RWPE2 (cell line): ENCODE measurements at places on chromosomes 1 and 21.

GRCh38 chr1:177998696-177999631, 29.1 kb upstream of the SEC16B start:
- DNase-seq, result no peak

GRCh38 chr1:187876775-187877174, 1048.0 kb downstream of the PLA2G4A start:
- DNase-seq, result no peak

GRCh38 chr1:35557118-35557610, at the start of gene KIAA0319L:
Gene KIAA0319L (minus strand): TSS chr1:35557403. CDS start chr1:35554491, 2,912 bp downstream.
- no peak for DNase-seq

- no peak for DNase-seq
Measured at GRCh38 chr1:221562542-221563475, 179.1 kb downstream of the DUSP10 start.

DNA sequence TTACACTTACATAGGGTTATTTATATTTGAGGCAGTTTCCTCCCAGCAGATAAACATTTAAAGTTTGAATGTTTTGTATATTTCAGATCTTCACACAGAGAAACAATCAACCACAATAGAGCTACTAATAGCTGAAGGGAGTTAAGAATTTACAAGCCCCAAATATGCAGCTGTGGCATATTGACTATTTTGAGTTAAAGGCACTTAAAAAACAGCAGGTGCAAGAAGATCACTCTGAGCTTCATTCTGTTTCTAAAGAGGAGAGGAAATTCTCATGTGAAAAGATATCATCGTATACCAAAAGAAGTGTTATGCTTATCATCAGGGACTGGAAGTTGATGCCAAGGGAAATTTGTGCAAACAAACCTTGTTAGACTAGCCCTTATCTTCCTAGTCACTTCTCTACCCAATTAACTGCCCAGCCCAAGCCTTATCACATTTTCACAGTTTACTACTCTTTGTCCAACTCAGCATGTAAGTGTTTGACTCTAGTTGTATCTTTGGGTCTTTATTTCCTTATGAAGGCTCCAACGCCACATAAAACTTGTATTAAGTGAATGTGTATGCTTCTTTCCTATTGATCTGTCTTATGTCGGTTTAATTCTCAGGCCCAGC, 66.3 kb upstream of the COG2 start:
- DNase-seq, result no peak

DNA sequence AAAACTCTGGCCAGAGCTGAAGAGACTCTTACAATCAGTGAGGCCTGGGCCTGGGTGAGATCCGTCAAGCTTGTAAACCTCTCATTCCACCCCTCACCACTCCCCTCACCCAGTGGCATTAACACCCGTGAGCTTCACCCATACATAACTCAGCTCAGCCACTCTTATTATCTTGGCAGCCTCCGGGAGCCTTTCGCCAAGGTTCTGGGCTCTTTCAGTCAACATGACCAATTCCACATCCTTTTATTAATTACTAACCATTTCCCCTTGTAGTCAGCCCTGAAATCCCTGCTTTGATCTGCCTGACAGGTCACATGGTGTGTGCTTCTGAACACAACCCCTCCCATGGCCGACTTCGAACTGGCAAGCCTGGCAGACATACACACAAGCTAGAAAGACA, 134.8 kb downstream of the SETD4 start:
- DNase-seq, result no peak

DNA sequence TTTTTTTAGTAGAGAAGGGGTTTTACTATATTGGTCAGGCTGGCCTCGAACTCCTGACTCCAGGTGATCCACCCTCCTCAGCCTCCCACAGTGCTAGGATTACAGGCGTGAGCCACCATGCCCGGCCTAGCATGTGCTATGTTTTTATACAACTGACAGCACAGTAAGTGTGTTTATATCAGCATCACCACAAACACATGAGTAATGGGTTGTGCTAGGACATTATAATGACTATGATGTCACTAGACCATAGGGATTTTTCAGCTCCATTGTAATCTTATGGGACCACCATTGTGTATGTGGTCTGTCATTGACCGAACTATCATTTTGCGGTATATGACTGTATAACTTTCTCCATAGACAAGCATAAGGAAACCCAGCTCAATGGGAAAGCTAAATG, 6.3 kb downstream of the LEFTY2 start:
- DNase-seq, result no peak

- DNase-seq, result no peak
Measured at GRCh38 chr21:26850116-26850643, 5.0 kb upstream of the ADAMTS1 start.

DNA sequence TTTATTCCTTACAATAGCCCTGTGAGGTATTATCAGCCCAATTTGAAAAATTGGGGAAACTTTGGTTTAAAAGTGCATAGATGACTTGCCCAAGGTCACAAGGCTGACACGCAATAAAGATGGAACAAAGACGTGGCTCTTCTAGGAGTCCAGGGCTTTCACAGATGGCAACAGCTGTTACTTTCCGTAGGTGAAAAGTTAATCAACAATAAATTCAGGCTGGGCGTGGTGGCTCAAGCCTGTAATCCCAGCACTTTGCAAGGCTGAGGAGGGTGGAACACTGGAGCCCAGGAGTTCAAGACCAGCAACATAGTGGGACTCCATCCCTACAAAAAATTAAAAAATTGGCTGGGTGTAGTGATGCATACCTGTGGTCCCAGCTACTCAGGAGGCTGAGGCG, 87.8 kb upstream of the ATF3 start:
- DNase-seq, result no peak

GRCh38 chr1:1604374-1605033, 4.6 kb upstream of the FNDC10 start:
- no peak for DNase-seq

DNA sequence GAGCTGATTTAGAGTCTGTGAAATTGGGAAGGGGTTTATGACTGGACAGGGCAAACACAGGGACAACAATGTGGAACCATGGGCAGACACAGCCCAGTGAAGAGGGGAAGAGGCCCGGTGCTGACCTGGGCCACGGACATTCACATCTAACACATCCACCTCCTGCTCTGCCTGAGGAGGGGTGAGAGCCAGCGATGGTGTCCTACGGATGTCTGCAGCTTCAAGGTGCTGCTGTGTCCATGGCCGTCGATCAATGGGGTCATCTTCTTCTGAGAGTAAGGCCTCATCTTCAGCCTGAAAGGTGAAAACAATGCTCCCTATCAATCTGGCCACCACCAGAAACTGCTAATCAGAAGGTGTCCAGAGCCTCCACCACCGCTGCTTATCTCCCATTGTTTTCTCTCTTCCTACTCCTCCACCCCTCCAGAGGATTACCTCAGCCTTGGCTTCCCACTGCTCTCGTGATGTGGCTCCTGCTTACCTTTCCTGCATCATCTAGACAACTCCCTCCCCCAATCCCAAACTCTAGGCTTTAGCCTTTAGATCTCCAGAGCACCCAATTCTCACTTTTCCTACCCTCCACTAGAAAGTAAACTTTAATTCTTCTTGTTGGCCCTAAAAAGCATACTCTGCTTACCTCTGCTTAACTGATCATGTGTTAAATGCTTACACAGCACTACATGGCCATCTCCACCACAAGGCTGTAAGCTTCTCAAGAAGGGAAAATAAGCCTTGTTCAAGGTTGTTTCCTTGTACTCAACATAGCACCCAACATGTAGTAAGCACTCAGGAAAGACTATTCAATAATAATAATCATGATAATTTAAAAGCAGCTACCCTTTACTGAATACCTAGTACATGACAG, 24.0 kb upstream of the ADAM30 start:
- no peak for DNase-seq

- no peak for DNase-seq
Measured at GRCh38 chr1:74679811-74680210, 6.2 kb upstream of the ERICH3 start.

DNA sequence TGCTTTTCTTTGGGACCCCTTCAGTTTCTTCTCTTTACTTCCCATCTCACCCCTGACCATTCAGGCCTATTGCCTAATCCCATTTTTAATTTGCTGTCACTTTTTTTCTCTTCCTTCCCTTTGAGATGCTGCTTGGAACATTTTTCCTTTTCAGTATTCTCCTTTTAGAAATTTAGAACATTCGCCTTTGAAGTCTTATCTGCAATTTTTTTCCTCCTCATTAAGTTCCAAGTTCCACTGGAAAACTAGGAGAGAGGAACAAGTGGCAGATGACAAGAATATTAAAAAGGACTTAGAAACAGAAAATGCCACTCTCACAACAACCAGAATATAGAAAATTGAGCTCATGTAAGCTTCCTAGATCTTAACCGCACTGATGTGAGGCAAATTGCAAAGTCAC, 126.6 kb downstream of the PSMG1 start:
- no peak for DNase-seq

DNA sequence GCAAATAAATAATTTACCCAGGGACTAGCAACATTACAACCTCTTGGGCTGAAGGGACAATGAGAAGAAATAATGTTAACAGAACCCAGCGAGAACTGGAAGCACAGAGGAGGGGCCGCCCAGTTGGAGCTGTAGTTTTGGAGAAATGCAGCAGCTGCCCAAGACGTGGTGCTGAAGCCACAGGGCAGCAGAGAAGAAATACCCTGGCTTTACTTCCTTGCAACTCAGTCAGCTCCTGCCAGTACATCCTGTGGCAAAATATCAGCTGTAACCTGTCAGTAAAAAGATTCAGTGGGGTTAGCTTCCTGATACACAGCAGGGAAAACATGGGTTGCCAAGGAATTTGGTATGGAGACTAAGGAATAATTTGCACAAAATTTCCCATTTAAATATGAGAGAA, 283.6 kb upstream of the USP25 start:
- DNase-seq, result no peak

DNA sequence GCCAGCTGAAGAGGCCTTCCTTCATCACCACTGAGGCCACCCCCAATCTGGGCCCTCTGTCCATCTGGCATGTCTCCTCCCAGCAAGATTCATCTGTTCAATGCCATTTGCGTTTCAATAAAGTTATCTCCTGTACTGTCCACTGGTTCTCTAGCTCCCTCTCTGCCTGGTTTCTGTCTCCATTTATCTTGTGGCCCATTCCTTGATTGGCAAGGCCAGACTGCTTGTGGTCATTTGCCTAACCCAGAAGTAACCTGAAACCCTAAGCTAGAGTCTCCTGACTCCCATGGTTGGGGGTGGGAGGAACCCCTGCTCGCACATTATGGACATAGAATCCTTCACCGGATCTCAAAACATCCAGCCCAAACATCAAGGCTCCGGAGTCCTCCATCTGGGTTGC, 2.1 kb upstream of the IPO9 start:
- no peak for DNase-seq

- no peak for DNase-seq
Measured at GRCh38 chr1:76546354-76546933, 320.8 kb upstream of the ST6GALNAC5 start.

DNA sequence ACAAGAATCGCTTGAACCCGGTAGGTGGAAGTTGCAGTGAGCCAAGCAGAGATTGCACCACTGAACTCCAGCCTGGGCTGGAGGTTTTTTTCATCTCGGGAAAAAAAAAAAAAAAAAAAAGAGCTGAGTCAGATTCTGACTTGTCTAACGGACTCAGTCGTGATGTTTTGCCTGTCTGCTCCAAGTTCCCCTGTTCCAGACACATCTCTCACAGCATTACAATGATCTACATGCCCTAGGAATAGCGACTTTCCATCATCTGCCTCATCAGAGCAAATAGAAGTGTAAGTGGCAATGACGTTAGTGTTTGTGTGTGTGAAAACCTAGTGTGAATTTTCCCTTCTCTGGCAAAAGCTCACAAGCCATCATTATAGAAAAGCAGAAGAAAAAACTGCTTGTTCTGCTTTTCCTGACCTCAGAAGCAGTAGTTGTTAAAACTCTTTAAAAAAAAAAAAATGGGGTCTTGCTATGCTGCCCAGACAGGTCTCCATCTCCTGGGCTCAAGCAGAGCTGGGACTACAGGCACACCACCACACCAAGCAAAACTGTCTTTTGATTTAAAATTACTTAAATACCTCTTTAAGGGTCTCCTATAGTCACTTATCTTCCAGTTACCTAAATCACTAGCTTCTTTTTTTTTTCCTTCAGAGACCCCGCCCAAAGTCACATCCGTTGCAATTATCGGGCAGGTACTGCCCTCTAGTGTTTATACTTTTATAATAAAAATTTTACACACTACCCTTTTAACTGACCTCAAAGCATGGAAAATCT, 37.3 kb downstream of the PLEKHO1 start:
- no peak for DNase-seq

- DNase-seq, result no peak
Measured at GRCh38 chr1:204513117-204513716, 3.0 kb upstream of the MDM4 start.

DNA sequence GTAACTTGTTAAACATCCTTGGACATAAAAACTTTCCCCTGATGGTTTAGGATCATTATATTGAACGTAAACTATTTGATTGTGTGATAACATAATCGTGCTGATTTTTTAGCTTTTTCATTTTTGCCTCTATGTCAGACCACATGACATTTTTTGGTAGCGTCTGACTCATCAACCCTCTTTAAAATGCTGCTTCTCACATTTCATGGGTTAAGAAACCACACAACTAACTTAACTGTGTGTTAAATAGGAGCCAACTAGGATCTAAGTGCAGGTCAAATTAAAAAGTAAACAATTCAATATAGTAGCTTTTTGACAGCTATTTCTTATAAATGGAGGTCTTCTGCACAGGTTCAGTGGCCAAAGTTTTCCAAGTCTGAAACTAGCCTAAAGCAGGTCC, 9.8 kb downstream of the BTG3 start:
- no peak for DNase-seq

GRCh38 chr1:230504310-230504709, 78.2 kb upstream of the PGBD5 start:
- no peak for DNase-seq

GRCh38 chr21:31366825-31367224, 22.8 kb upstream of the TIAM1 start:
- peak; percentile 77 for DNase-seq

DNA sequence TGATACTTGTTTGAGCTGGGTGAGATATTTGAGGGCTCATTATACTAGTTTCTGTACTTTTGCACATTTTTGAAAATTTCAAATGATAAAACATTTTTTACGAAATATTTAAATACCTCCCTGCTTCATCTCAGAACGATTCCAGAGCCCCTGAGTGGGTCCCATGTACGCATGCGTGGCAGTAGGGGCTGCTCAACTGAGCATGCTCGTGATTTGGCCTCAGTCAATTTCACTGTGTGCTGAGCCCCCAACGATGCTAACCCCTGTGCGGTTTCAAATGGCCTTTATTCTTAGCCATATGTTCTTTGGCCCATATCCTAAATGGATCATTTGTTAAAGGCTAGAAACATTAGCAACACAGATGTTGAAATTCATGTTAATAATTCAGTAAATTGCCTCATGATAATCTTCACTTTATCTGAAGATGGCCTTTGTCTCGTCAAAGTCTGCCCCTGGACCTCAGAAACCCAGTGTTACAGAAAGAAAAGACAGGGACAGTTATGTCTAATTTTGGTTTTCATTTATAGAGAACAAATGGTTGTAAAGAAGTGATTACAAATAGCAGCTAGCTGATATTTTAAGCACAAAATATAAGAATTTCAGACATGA, 108.2 kb downstream of the MRPS6 start:
- DNase-seq, result no peak

DNA sequence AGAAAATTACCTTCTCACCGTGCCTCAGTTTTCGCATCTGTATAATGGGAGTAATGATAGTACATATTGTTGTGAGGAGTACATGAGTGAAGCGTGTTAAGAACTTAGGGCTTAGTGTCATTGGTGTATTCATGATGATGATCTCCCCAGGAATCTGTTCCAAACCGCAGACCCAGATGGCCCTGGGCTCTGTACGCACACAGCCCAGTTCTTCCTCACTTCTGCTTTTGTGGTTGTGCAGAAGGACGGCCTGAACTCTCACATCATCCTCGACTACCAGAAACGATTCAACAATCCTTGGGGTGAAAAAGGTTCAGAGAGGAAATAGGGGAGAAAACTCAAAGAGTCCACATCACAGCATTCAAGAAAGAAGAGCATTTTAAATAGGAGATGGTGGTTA, 323.0 kb downstream of the CAMTA1 start:
- no peak for DNase-seq
